ENCODE measurements at places on chromosomes 6 and 20. TPM values are rescaled to one million over a fixed set of nuclear protein-coding genes. Genes with fewer than 3 reads are reported as not detected.

GRCh38 chr6:150435832-150436231 is 67.0 kb downstream of the IYD start:
- no peaks in the 10 kb centered on the region for H3K4me1 ChIP-seq
- no peak overlapping the region for H3K27ac ChIP-seq
- no peaks in the 10 kb centered on the region for H3K27me3 ChIP-seq
- no peak for DNase-seq
- H3K36me3 ChIP-seq, result no peaks in the 10 kb centered on the region

DNA sequence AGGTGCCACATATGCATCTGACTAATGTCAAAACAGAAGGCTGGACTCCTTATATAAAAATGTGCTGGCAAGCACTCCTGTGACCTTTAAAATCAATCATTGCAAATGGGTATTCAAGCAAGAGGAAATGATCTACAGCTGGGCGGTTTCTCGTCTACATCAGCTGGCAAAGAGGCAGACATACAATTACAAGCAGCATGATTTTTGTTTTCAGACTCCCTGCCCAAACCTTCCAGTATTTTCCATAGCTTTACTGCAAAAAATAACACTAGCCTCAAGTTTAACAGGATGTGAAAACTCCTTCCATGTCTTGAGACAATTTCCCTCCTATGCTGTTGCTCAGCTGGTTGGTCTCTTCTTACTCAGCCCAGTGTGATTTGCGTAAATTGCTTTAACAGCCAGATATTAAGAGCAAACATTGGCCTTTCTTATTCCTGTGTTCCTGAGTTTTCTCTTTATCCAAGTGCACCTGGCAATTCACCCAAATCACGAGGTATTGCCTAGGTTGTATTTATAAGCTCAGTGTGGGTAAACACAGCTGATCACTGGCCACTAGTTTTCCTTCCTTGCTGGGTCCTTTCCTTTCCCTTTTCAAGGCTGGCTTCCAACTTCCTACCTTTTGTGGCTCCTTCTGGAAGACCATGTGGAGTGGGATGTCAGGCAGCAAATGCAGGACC is 130.4 kb downstream of the MOXD1 start:
- H3K36me3 ChIP-seq, result no peaks in the 10 kb centered on the region
- no peak for DNase-seq
- H3K4me3 ChIP-seq, result no peak overlapping the region

DNA sequence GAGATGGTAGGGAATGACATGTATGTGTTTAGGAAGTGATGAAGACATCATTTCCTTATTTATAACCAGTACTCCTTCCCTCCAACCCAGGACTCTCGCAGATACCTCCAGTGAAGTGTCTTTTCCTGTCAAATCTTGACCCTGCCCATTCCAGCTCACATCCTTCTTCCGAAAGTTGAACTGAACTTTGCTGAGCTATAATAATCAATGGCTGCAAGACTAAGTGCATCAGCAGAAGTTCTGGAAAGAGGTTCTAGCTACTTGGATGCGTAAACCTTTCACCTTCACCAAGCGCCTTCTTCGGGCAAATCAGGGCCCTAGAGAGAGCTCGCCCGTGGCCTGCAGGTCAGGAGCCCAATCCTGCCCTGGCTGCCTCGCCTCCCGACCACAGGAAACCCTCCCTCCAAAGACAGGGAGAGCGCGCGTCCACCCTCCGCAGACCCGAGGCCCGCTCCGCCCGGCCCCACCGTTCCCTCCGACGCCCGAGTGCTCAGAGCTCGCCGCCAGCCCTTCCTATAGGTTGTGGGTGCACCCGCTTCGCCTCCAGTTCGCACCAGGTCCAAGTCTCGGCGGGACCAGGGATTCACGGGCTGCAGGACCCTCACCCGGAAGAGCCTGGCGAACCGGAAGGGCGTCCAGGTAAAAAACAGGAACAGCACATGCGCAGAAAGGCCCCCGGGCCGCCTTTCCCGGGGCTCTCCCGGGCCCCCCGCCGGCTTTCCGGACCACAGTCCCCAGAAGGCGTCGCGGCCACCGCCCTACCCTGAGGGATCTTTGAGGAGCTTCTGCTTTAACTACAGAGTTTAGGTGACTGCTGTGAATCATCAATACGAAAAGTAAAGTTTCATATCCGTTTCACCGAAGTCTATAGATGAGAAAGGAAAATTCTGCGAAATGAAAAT is at the start of gene ZNF334:
TSS of gene ZNF334 (minus strand) at position 617 of the 902 bp plus-strand sequence. CDS start 1,457 bp downstream, outside the sequence.
- H3K27ac ChIP-seq, result peak within 1 kb of the TSS; percentile 38
- DNase-seq, result peak; percentile 76
- H3K36me3 ChIP-seq, result no peaks in the 10 kb centered on the region
- H3K27me3 ChIP-seq, result peaks cover 11% of the 10 kb centered on the region
- no peaks in the 10 kb centered on the region for H3K4me1 ChIP-seq
- H3K4me3 ChIP-seq, result peak within 1 kb of the TSS; percentile 56

- H3K4me1 ChIP-seq, result peaks cover 16% of the 10 kb centered on the region
- no peaks in the 10 kb centered on the region for H3K36me3 ChIP-seq
- DNase-seq, result no peak
Measured at GRCh38 chr6:139748353-139749146, 374.1 kb upstream of the CITED2 start.

GRCh38 chr6:109296971-109297372 is 85.3 kb downstream of the CD164 start:
- no peaks in the 10 kb centered on the region for H3K27me3 ChIP-seq
- H3K4me1 ChIP-seq, result peaks cover 34% of the 10 kb centered on the region
- DNase-seq, result no peak
- H3K4me3 ChIP-seq, result no peak overlapping the region
- no peaks in the 10 kb centered on the region for H3K36me3 ChIP-seq

GRCh38 chr6:154805288-154805911 is 72.2 kb downstream of the SCAF8 start:
- no peak for DNase-seq
- no peak overlapping the region for H3K4me3 ChIP-seq
- H3K4me1 ChIP-seq, result no peaks in the 10 kb centered on the region

GRCh38 chr6:38476888-38477287 is 162.8 kb downstream of the BTBD9 start:
- H3K4me1 ChIP-seq, result no peaks in the 10 kb centered on the region
- no peaks in the 10 kb centered on the region for H3K36me3 ChIP-seq
- H3K27me3 ChIP-seq, result no peaks in the 10 kb centered on the region
- DNase-seq, result no peak

- H3K4me3 ChIP-seq, result no peak overlapping the region
- H3K36me3 ChIP-seq, result no peaks in the 10 kb centered on the region
- no peaks in the 10 kb centered on the region for H3K27me3 ChIP-seq
- no peak overlapping the region for H3K27ac ChIP-seq
Measured at GRCh38 chr20:46501337-46501942, 11.9 kb downstream of the ZNF334 start.

- H3K36me3 ChIP-seq, result no peaks in the 10 kb centered on the region
- DNase-seq, result no peak
- H3K27ac ChIP-seq, result no peak overlapping the region
- H3K27me3 ChIP-seq, result no peaks in the 10 kb centered on the region
Measured at GRCh38 chr20:61719691-61720347, 345.9 kb downstream of the TAF4 start.

DNA sequence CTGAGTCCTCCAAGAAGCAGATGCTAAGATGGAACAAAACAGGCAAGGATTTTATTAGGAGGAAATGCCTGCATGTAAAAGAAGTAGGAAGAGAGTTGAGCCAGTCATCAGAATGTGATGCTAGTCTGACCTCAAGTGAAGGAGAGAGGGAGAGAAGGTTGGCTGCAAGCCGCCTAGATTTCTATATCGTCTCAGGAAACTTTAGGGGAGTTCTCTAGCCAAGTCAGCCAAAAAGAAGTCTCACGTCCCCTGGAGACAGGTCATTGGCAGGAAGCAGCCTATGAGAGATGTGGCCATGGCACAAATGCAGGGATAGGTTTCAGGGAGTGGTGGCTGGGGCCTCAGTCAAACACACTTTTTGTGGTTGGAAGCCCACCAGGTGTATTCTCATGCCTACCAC is 378.0 kb downstream of the CD109 start:
- no peak overlapping the region for H3K4me3 ChIP-seq
- no peaks in the 10 kb centered on the region for H3K27me3 ChIP-seq
- peak overlapping the region; percentile 35 for H3K27ac ChIP-seq
- no peak for DNase-seq

Gene PPP1R3D
- 9.3 TPM for total RNA-seq

DNA sequence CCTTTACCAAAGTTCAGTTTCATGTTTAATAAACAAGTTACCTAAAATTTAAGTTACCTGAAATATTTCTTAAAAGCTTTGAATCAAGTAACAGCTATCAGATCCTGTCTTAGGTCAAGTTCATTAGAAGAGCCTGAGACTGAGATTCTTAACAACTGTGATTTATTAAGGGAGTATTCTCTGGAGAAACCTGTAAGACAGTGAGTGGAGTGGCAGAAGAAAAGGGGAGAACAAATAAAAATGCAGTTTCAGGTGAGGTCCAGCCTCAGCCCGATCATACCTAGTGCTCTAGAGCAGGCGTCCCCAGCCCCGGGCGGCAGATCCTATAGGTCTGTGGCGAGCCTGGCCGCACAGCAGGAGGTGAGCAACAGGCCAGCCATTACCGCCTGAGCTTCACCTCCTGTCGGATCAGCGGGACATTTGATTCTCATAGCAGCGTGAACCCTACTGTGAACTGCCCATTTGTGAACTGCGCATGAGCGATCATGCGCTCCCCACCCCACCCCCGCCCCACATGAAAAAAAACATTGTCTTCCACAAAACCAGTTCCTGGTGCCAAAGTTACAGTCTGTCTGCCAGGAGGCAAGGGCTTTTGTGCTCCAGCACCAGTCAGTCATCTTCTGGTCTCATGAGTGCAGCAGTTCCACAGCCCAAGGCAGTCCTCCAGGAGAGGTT is 59.2 kb upstream of the ADGRB3 start:
- no peaks in the 10 kb centered on the region for H3K27me3 ChIP-seq
- H3K27ac ChIP-seq, result no peak overlapping the region
- peak; percentile 59 for DNase-seq
- no peak overlapping the region for H3K4me3 ChIP-seq

- H3K36me3 ChIP-seq, result no peaks in the 10 kb centered on the region
- no peak for DNase-seq
- H3K4me1 ChIP-seq, result peaks cover 9% of the 10 kb centered on the region
- no peak overlapping the region for H3K27ac ChIP-seq
Measured at GRCh38 chr20:2907519-2907918, 34.2 kb downstream of the PTPRA start.

- peaks cover 13% of the 10 kb centered on the region for H3K27me3 ChIP-seq
- DNase-seq, result no peak
- H3K4me1 ChIP-seq, result no peaks in the 10 kb centered on the region
- no peak within 1 kb of the TSS for H3K4me3 ChIP-seq
- no peak within 1 kb of the TSS for H3K27ac ChIP-seq
Measured at GRCh38 chr20:9838378-9839295, at the start of gene PAK5. PAK5 (minus strand) TSS chr20:9839076; CDS start chr20:9644328, 194,748 bp downstream.

- no peak overlapping the region for H3K27ac ChIP-seq
- no peak for DNase-seq
- no peaks in the 10 kb centered on the region for H3K36me3 ChIP-seq
- H3K27me3 ChIP-seq, result no peaks in the 10 kb centered on the region
Measured at GRCh38 chr6:38997128-38997761, 51.3 kb upstream of the GLP1R start.

DNA sequence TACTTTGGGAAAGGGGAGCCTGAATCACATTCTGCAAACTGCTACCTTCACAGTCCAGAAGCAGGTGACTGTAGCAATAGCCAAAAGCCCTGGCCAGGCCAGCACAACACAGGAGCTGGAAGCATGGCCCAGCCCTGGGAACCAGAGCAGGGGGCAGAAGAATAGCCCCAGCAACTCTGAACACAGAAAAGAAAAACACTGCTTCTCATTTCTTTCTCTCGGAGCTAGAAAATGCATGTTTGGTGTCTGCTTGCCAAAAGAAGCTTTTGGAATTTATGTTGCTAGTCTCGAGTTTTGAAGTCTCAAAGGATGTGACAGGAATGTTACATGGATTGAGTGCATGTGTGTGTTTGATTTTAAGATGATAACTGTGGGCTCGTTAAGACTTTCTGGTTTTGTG is 79.8 kb upstream of the SCAF8 start:
- H3K27ac ChIP-seq, result peak overlapping the region; percentile 29
- H3K4me1 ChIP-seq, result no peaks in the 10 kb centered on the region
- no peak for DNase-seq

- H3K27me3 ChIP-seq, result no peaks in the 10 kb centered on the region
- DNase-seq, result no peak
- H3K4me3 ChIP-seq, result no peak overlapping the region
- H3K4me1 ChIP-seq, result no peaks in the 10 kb centered on the region
- H3K27ac ChIP-seq, result no peak overlapping the region
Measured at GRCh38 chr6:52661551-52661950, 9.4 kb upstream of the TMEM14A start.

Measured in sigmoid colon (tissue), 7 donors.